Activated T-cell treated with anti-CD3 and anti-CD28 coated beads, Interleukin-2, amount 50 U/mL, for 48 hours (primary cell): ENCODE measurements at places on chromosomes 6 and 20.
A peak's percentile ranks its signal among the peaks of the same experiment; 100 is the strongest.

DNA sequence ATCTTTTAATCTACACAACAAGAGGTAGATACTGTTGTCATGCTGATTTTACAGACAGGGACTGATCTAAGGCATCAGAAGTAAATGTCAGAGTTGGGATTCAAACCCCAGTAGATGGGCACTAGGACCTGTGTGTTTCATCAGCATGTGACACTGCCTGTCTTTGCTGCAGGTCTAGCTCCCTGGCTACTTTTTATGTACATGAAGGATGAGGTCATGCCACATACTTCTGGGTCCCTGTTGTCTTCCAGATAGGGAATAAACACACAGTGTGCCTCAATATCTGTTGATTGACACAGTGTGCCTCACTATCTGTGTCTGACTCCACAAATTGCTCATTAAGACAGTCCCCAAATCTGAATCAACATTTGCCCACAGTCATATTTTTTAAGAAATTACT, 106.9 kb downstream of the TFAP2B start:
- DNase-seq: no peak

GRCh38 chr6:77106992-77107391, 356.3 kb downstream of the HTR1B start:
- no peak for DNase-seq

- no peak for DNase-seq
Measured at GRCh38 chr6:26104457-26105108, 17.4 kb downstream of the HFE start.

GRCh38 chr6:158548418-158549161, 11.3 kb upstream of the TMEM181 start:
- peak; percentile 2 for DNase-seq

- no peak for DNase-seq
Measured at GRCh38 chr20:34112600-34113101, 608 bp upstream of the EIF2S2 start.

DNA sequence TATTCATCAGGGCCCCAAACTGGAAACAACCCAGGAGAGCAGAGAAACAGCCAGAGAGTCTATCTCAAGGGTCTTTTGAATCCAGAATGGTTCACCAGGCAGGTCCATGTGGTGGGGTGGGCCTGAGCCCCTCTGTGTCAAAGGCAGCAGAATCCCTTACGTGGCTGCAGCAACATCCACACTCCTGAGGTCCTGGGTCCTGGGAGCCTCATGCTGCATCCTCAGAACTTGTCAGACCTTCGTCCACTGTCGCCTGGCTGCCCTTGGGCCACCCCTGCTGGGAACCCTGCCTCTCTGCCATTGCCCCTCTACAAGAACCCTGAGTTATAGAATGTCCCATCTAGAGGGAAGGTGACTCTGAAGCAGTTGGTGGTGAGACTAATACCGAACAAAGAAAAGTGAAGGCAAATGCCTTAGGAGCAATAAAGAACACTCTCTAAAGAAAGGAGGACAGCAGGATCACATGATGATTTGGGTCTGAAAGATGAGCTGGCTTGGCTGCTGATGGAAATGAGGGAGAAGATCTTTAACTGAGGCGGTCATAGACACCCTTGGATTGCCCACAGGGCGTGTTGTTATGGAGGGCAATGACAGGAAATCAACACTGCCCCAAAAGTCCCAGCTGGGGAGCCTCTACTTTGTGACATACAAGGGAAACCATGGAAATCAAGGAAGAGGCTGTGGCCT, 161.2 kb downstream of the SYNDIG1 start:
- no peak for DNase-seq

DNA sequence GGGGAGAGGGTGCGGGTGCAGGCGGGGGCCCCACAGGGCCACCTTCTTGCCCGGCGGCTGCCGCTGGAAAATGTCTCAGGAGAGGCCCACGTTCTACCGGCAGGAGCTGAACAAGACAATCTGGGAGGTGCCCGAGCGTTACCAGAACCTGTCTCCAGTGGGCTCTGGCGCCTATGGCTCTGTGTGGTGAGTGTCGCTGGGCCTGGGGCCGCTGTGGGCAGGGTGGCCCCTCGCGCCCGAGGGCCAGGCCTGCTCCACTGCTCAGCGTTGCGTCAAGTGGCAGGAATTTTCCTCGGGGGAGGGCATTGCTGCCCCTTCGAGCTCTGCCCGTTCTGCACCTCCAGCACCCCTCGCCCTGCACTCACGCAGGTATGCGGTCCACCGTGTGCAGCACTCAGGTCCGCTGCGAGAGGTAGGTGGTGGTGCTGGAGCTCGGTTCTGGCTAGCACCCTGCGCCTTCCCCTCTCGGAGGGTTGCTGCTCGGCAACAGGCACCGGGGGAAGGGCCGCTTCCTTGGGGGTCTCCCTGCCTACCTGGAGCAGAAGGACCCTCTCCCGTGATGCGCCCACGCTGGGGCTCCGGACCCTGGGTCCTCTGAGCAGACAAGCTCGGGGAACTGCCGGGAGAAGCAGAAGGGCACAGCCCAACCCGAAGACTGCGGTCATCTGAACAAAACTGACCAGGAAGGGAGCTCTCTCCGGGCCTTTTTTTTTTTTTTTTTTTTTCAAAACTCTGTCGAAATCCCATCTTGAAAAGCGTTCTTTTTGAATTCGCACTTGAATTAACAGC, 674 bp downstream of the MAPK14 start:
- peak; percentile 72 for DNase-seq

DNA sequence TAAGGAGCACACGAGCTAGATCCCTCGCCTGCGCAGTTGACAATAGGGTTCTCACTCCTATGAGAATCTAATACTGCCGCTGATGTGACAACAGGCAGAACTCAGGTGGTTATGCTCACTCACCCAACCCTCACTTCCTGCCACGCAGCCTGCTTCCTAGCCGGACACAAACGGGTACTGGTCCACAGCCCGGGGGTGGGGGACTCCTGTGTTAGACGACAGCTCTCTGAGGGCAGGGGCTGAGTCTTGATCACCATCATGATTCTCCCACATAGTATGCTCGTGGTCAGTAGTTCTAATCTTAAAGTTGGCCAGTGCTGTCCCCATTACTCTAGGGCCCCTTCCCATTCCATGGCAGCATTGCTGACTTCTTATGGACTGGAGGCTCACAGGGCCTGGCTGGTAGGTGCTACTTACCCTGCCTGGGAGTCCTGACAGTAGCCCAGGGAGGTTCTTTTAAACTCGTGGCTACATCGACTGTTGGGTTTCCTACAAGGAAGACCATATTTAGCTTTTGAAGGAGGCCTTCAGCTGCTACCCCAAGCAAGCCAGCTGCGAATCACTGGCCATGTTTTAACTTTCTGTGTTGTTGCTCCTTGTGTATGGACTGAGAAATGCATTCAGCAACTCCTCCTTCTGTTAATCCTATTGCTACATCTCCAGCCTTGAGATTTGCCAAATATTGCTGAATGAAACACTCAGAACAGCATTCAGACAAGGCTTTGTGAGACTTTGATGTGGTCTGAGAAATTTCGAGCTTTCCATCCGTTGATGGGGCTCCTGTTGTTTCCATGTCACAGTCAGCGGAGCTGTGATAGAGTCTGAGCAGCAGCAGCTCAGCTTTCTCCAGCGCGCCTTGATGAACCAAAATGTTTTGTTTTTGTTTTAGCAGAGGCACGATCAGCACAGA, 300.3 kb downstream of the NRN1 start:
- no peak for DNase-seq

- no peak for DNase-seq
Measured at GRCh38 chr6:134230087-134230700, 87.7 kb downstream of the SGK1 start.

- DNase-seq: no peak
Measured at GRCh38 chr6:6919173-6919572, 188.6 kb upstream of the RREB1 start.

DNA sequence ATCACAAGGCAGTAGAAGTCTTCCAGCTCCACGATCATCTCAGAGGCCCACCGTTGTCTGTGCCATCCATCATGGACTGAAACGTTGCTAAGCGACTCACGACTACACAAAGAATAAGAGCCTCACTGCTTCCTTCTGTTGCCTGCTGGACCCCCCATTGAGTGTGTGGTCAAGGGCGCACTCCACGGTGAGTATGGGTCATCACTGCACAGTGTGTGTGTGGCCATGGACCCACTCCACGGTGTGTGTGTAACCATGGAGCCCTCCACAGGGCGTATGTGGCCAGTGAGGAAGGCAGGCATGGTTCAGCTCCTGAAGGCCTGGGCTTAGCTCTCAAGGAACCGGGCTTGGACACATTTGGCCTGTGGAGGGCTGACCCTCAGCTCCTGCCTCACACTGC, 123.4 kb upstream of the AFDN start:
- DNase-seq: no peak

DNA sequence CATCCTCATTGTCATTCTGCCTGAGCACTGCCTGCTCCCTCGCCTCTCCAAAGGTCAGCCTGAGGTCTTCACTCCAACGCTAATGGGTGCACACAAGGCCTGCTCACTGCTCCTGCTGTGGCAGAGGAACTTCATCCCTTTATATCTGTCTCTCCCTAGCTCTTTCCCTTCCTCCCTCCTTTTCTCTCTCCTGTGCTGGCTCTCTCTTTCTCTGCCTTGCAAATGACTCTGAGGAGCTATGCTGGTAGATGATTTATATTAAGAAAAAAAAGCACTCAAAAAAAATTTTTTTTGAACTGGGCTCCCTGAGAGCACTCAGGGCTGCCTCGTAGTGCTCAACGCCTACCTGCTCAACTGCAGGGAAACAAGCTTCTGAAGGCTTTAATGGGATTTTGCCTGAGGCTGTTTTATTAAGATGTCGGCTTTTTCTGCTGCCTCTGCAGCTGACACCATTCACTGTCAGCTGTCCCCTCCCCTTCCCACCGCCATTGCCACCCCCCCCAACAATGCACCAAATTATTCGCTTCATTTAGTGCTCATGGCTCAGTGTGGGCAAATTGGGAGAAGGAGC, 137.7 kb upstream of the DEFB112 start:
- no peak for DNase-seq

DNA sequence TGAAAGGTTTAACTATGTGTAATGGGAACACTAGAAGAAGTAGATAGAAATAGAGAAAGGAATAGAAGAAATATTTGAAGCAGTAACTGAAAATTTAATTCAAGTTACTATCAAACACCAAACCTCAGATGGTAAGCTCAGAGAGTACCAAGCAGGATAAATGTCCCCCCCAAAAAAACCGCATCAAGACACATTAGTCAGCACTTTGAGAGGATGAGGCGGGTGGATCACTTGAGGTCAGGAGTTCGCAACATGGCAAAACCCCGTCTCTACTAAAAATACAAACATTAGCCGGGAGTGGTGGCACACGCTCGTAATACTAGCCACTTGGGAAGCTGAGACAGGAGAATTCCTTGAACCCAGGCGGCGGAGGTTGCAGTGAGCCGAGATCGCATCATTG, 253.1 kb downstream of the C6orf118 start:
- DNase-seq: no peak

- DNase-seq: no peak
Measured at GRCh38 chr20:17538517-17539170, 7.5 kb upstream of the BFSP1 start.

DNA sequence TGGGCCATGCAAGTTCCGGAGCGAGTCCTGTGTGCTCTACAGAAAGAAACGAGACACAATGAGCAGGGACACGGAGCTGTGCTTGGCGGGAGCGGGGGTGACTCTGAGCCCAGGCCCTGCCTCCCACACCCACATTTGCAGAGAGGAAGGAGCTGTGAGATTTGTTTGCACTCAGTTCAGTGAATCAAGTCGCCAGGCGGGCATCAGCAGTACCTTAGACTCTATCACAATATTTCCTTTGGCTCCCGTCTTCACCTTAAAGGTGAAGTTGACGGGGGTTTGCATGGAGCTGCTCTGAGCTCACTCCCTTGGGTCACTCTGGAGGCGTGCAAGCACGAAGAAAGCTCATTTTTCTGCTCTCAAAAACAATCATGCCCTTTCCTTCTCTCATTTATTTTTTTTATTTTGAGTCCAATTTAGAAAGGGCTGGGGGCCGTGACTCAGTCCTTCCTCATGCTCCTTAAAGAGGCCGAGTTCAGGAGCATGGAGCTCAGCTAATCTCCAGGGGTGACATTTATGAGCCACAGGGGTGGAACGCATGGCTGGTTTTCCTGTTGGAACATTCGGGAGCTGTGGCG, 188.2 kb downstream of the NFATC2 start:
- no peak for DNase-seq

DNA sequence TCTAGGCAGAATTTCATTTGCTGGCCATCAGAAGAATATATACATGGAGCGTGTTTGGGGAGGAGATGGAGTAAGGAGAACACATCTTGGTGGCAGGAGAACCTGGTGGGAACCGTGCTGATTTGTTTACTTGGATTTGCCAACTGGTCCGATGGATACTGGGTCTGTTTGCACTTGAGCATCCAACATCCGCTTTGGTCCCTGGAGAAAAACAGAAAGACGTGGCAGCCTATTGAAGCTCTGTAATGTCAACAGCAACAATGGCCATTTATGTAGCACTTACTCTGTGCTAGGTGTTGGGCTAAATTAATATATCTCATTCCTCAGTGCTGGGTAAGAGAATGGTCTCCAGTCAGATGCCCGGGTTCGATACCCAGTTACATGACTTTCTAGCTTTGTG, 125.6 kb downstream of the BCAS1 start:
- no peak for DNase-seq

- DNase-seq: no peak
Measured at GRCh38 chr6:88538840-88539239, 372.7 kb upstream of the CNR1 start.

DNA sequence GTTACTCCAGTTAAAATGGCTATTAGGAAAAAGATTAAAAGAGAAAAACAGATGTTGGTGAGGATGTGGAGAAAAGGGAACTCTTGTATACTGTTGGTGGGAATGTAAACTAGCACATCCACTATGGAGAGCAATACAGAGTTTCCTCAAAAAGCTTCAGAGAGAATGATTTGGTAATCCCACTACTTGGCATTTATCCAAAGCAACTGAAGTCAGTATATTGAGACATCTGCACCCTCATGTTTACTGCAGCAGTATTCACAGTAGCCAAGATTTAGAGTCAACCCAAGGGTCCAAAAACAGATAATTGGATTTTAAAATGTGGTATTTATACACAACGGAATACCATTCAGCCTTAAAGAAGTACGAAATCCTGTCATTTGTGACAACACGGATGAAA, 469.5 kb downstream of the QKI start:
- DNase-seq: no peak

DNA sequence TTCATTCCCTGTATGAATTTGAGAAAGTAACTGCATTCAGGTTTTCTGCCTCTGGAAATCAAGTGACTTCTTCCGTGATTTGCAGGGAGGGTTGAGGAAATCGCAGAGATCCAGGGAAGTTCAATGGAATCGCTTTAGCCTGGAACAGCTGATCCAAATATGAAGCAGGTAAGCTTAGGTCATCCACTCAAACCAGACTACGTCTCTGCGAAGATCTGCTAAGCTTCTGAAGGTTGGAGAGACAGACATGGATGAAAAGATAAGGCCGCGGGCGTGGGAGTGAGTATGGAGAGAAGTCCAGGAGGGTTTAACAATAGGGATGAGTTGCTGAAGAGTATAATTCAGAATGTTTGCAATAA, 34.2 kb upstream of the BTN3A2 start:
- peak; percentile 44 for DNase-seq

DNA sequence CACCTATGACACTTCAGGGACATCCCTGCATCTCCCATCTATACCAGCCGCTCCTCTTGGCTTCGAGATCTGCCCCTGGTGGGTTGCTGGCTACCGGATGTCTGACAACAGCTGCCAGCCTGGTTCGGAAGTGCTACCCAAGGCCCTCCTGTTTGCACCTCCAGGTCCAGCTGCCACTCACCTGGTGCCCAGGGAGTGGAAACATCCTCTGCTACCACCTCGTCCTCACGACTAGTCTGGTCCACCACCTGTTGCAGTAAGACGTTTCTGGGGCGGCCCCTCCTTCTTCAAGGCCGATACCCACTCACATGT, 8.3 kb upstream of the PCMTD2 start:
- DNase-seq: peak; percentile 11

- no peak for DNase-seq
Measured at GRCh38 chr6:73471686-73472290, 10.3 kb downstream of the MTO1 start.

- no peak for DNase-seq
Measured at GRCh38 chr20:53447316-53447715, 146.3 kb downstream of the ZNF217 start.
